Stimulated activated CD8-positive, alpha-beta memory T cell treated with anti-CD3 and anti-CD28 coated beads, Interleukin-7, amount 100 ng/mL, for 48 hours (primary cell): ENCODE measurements at places on chromosomes 12 and 14.

- DNase-seq: no peak
Measured at GRCh38 chr14:86521843-86522242, 991.9 kb downstream of the FLRT2 start.

DNA sequence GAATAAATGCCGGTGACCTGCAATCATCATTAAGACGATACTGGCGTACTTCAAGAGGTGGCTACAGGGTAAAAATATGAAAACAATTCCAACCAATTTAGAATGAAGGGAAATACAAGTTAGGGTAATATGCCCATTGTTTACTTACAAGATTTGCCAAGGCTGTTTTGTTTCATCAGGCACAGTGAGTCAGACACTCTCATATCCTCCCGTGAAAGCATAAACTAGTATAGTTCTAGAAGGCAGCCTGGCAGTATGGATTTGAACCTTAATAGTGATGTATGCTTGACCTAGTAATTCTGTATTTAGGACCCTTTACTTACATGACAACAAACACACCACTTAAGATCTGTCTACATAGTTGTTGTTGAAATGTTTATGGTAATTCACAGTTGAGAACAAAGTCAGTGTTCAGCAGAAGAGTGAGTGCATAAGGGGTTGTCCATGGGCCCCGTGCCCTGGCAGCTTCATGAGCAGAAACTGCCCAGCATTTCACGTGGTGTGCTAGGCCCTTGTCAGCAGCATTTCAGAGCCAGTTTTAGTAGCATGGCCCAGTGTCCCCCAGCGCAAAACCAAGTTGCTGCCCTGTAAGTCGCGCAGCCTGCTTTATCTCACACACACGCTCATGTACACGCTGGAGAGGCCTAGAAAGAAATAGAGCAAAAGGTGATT is 80.8 kb downstream of the EP400 start:
- no peak for DNase-seq

- DNase-seq: no peak
Measured at GRCh38 chr12:94712815-94713515, 62.6 kb upstream of the TMCC3 start.

DNA sequence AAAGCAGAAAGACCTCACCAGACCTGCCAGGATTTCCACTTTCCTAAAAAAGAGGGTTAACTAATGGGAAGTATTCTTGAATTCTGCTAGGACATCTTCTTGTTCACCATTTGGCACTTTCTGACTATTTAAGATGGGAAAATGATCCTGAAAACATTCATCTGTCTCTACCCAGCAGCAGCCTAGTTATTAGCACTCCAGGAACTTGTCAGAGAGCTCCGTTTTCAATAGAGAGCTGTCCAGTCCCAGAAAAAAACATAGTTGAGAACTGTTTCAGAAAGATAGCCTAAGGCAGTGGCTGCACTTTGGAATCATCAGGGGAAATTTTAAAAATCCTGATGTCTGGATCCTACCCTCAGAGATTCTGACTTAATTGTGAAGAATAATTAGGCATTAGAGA is 22.1 kb upstream of the CEP83 start:
- DNase-seq: no peak

DNA sequence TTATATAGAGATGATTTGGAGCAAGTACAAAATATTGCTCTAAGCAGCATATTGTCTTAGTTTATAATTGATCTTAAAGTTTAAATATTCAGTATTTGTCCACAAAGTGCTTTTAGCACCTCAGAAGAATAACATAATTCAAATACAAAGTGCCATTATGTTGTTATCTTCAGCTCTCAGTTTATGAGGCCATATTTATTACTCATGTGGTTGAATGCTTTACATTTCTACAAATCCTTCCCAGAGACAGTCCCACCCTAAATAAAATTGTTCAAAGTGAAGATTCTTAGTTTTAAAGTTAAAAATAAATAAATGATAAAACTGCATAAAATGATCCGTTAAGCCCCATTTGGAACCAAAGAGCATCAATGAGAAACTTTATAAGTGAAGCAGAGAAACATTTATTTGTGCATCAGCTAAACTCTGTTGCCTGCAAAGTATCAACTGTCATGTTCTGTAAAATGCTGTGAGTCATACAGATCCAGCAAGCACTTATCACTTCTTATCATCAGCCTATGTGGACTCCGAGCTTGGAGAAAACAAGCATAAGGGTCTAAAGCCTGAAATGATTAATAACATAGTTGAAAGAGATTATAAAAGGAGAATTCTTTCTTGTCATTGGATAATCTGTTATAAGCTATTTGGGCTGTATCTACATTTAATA is 218.9 kb downstream of the ADAMTS20 start:
- no peak for DNase-seq

- no peak for DNase-seq
Measured at GRCh38 chr14:100775831-100776591, 49.3 kb downstream of the DLK1 start.

- no peak for DNase-seq
Measured at GRCh38 chr12:104752016-104752415, 206.1 kb downstream of the SLC41A2 start.

DNA sequence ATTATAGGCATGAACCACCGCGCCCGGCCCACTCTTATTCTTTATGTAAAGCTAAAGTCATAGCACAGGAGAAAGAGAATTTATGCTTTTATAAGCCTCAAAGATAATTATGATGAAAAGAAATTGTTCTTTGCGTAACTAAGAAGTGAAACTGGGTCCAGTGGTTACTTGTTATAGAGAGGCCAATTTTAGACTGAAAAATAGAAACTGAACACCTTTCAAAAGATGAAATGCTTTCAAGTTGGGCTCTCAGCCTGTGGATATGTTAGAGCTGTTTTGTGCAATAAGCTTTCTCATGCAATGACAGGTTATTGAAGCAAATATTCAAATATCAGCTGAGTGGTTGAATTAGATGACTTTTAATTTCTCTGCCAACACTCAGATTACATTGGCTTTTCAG is 7.9 kb downstream of the TMEM253 start:
- no peak for DNase-seq
